Occipital lobe (tissue), 3 donors: ENCODE measurements at places on chromosomes 5 and 9. TPM values are rescaled to one million over a fixed set of nuclear protein-coding genes. Genes with fewer than 3 reads are reported as not detected.

DNA sequence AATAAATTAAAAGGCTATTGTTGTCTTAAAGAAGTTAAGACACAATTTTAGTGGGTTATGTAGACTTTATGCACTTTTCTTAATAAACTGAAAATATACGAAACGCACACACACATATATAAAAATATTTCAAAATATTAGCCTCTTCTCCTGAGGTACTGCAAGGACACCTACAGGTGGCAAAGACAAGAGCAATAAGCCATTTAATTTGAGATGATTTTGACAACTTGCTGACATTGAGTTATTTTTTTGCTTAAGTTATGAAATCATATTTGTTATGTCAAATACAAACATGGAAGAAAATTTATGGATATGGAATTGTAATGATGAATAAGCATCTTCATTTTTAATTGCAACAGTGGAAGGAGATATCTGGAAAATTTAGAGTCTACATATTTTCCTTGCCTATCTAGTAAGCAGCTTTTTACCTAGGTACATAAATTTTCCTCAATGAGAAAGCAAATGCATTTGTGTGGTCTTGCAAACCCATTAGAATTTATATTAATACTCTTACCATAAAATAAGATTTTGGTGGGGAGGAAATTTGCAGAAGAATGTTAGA lies 301.6 kb downstream of the ISL1 start:
- no peak for DNase-seq

DNA sequence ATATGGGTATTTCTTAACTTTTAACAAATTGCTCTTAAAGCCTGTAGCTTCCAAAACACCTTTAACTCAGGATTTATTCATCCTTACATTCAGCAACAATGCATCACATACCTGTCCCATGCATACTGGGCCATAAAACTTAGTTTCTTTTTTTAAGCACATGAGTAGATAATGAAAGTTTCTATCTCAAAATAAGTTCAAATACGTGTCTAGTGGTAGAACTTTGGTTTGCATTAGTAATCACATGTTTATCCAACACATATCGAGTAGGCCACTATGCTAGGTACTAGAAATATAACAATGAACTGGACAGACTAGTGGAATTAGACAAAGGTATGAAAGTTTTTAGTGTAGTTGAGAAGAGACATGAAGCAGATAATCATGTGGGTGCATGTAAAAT lies 99.6 kb downstream of the DOCK2 start:
- no peak for DNase-seq

DNA sequence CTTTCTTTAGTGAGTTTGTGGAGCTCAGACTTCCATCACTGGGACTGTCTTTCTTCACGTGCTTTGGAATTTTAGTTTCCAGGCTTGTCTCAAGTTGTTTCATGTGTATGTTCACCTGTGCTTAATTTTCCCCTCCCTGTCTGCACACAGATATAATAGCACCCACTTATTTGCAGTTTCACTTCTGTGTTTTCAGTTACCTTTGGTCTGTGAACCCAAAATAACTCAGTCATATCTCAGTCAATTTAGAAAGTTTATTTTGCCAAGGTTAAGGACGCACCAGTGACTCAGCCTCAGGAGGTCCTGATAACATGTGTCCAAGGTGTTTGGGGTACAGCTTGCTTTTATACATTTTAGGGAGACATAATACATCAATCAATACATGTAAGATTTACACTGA lies 330.4 kb downstream of the ICE1 start:
- DNase-seq, result no peak

DNA sequence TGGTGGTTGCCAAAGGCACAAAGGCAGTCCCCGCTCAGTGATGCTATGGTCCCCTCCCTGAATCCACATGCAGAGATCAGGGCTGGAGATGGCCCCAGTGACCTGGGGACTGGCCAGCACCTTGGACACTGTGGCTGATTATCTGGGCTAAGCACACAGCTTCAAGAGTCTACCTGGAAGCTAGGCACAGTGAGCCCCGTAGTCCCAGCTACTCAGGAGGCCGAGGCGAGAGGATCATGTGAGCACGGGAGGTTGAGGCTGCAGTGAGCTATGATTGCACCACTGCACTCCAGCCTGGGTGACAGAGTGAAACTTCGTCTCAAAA lies 8.3 kb upstream of the SCGB3A1 start:
- DNase-seq, result no peak

SNX2 gene
- 58.3 TPM for total RNA-seq

PFDN1 gene
- total RNA-seq, result 36.8 TPM
